Stimulated activated CD8-positive, alpha-beta memory T cell treated with anti-CD3 and anti-CD28 coated beads, Interleukin-4, amount 100 ng/mL, for 1 hour (primary cell): ENCODE measurements at places on chromosomes 16 and 17.

GRCh38 chr17:19411631-19412030 lies 599 bp downstream of the RNF112 start:
- DNase-seq: no peak

GRCh38 chr16:13997933-13998332 lies 73.2 kb upstream of the MRTFB start:
- no peak for DNase-seq

DNA sequence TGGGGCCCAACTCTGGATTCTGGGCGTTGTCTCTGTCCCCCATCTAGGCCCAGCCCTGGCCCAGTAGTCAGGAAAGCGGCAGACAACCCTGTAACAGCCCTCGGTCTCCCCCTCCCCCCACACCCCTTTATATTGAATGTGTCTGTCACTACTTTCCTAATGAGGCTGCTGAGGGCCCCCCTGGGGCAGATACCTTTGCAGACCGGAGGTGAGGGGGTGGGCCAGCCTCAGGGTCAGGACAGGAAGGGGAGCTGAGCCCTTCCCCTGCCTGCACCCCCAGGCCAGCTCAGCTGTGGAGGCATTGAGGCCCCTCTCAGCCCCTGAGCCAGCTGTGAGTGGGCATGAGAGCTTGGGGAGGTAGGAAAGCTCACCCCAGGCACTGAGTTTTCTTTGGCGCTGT lies 17.1 kb downstream of the RAI1 start:
- DNase-seq: no peak

DNA sequence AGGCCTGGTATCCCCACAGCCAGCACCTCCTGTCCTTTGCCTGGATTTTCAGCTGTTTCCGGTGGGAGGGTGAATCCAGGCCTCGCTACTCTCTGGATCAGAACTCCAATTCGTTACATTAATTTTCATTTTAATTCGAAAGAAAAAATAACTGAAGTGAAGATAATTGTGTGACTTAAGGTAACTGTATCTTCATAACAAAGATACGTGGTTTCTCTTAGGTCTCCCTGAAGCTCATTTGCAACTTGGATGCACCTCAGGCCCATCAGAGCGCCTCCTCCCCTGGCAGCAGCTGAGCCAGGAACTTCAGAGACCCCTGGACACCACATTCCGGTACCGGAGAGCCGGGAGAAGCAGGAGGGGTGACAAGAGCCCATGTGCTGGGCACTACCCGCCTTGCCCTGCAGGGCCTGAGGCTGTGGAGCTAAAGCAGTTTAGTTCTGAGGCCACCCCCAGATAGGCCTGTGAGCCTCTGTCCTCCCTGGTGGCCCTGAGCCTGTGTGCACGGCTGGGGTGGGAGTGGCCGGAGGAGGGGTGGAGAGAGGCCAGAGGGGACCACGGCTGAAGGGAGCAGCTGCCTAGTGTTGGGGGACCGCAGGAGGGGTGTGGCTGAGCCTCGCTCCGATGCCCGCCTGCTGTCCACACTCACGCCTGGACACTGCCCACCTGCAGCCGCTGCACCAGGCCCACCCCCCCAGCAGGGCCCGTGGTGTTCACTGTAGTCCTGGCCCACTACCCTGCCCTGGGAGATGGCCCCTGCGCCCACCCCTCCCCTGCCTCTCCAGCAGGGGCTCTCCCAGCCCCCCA lies 11.4 kb upstream of the DUS1L start:
- DNase-seq: no peak

- DNase-seq: peak; percentile 71
Measured at GRCh38 chr17:65137021-65137939, at the start of gene RGS9. RGS9 (plus strand) TSS chr17:65137370; CDS start chr17:65137541, 171 bp downstream.

DNA sequence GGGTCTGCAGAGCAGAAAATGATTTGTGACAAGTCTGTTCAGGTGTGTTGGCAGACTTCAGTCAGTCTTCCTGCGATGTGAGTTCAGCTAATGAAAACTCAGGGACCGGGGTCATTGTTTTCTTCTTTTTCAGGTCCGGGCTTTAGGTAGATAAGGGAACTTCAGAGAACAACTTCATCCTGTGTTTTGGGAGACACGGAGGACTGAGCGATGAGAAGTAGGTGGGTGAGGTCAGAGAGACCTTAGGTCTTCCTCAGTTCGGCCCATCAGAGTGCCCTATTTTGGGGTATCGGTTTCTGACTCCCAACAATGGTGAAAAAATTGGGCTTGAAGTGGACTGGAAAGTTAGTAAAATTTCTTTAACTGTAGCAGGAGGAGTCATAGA lies 88.9 kb upstream of the ATF7IP2 start:
- DNase-seq: no peak

- no peak for DNase-seq
Measured at GRCh38 chr17:59621771-59622170, 2.1 kb downstream of the CLTC start.

DNA sequence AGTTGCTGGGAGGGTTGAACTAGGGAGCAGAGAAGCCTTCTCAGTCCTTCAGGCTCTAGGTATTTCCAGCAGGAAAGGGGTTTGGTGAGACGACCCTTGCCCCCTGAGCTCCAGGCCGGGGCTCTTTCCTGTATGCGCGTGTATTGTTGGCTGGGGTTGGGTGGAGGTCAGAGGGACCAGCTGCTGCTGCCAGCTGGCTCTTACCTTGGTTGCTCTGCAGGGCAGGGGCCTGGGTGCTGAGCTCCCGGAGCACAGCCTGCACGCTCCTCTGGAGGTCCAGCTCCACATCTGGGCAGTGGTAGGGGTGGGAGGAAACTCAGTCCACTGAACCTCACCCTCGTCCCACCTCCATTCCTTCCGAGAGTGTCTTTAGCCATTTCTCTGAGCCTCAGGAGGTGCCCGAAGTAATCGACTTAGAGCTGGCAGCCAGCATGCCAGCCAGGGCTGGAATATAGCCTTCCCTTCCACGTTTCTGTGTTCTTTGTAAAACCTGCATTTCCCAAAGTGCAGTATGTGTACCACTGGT lies 28.0 kb downstream of the PIK3R6 start:
- no peak for DNase-seq

GRCh38 chr17:28480799-28481571 lies 7.5 kb downstream of the SLC13A2 start:
- DNase-seq: no peak

GRCh38 chr16:8814095-8814806 lies 16.6 kb downstream of the PMM2 start:
- no peak for DNase-seq

GRCh38 chr17:28347261-28347891 lies 10.0 kb downstream of the POLDIP2 start:
- DNase-seq: no peak

- DNase-seq: no peak
Measured at GRCh38 chr16:70686376-70687101, 686 bp upstream of the MTSS2 start.

DNA sequence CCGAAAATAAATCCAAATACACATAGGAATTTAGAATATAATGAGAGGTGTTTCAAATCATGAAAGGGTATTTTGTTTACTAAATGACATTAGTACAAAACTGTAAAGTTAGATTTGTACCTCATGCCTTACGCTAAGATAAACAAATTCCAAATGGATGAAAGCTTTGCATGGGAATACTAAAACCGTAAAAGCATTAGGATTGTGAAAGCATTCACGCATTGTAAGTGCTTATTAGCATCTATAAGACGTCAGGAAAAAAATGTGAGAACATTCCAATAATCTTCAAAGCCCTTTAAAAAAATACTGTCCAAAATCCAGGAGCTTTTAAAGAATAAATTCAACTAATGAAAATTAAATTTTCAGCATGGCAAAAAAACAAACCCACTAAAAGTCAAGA lies 24.8 kb upstream of the ALOX15 start:
- no peak for DNase-seq

DNA sequence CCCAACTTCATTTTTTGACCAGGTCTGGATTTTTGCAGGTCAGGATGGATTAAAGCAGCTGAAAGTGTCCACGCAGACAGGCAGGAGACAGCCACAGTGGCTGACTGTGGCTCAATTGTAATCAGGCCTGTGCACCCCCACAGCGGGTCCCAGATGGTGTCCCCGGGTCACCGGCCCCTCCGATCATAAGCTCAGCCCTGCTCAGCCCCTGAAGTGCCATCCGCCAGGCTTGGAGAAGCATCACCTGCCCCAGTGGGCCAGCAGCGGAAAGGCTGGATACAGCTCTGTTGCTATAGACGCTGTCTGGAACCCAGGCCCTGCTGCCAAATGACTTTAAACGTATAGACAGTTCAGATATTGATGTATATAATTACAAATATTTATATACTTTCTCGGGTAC lies 60.6 kb downstream of the RPH3AL start:
- no peak for DNase-seq

- no peak for DNase-seq
Measured at GRCh38 chr16:10504404-10504885, 76.0 kb downstream of the EMP2 start.

DNA sequence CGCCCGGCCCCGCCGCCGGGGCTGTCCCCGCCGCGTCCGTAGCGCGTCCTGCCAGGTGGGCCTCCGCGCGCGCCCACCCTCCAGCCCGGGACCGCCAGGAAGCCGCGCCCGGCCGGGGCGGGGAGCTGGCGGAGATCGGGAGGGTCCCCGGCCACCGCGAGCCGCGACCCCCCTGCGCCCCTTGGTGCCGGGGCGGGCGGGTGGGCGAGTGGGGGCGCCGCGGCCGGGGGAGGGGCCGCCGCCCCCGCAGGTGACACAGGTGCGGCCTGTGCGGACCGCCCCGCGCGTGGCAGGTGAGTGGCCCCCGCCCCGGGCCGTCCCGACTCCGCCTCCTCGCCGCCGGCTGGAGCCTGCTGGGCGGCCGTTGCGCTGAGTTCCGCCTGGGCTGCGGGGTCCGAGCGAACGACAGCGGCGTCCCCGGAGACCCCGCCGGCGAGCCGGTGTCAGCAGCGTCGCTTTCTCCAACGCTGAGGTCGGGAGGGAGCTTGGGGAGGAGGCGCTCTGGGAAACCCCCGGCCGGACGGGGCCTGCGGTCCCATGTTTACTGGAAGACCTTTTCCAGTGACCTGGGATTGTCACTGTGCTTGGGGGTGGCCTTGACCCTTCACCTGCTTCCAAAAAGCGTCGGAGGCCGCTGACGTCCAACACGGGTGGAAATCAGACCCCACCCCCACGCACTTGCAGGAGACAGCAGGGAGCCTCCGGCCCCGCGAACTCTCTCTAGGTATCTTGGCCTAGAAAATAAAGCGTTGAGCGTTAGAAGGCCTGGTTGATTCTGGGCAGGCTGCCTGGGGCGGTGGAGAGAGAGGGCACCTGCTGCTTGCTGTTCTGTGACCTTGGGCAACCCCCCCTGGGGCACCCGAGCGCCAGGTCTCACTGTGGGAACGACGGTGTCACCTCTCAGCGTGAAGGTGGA lies 542 bp downstream of the KLHL36 start:
- DNase-seq: no peak

DNA sequence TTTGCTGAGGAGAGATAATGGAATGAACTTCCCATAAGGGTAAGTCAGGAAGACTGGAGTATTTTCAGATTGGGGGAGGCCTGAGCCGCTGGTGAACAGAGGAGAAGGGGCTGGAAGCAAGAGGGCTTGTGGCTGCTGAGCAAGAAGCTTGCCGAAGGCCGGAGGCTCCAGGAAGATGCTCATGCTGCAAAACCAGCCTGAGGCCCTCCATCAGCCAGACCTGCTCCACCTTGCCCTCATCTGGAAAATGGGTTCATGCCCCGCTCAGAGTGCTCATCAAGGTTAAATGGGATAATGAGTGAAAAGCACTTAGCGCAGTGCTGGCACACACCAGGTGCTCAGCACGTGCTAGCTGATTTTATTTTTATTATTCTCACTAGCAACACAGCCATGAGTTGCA lies 5.5 kb upstream of the ASGR1 start:
- DNase-seq: no peak

GRCh38 chr16:19294156-19294649 lies 8.7 kb downstream of the CLEC19A start:
- no peak for DNase-seq

GRCh38 chr17:34997355-34997862 lies 17.1 kb downstream of the LIG3 start:
- DNase-seq: no peak

- no peak for DNase-seq
Measured at GRCh38 chr17:57402681-57403180, 146.4 kb downstream of the MSI2 start.

DNA sequence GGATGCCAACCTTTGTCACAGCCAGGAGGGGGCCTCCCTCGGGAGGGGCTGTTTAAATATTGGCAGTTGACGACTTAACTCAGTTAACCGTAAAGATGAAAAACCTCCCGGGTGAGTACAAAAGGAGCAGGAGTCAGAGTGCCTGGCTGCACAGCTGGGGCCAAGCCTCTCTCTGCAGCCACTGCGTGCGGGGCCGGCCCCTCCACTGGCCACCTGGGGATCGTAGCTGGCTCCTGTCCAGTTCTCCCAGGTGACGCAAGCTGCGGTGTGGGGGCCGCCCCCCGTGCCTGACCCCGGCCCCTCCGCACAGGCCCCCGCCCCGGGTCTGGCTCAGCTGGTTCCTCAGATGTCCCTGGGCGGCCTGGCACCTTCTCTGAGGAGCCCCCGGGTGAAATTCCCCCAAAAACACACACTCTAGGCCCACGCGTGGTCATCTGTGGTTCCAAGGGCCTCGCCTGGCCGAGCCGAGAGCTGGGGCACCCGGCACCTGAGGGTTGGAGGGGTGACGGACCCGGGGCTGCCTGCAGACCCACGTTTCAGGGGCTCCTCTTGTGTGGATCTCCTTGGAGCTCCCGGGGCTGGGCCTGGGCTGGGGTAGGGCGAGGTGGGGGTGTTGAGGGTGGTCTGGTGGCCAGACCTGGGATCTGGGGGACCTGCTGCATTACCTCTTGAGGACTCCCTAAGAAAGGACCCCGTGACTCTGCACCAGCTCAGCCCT lies 7.4 kb upstream of the CACNA1H start:
- no peak for DNase-seq

DNA sequence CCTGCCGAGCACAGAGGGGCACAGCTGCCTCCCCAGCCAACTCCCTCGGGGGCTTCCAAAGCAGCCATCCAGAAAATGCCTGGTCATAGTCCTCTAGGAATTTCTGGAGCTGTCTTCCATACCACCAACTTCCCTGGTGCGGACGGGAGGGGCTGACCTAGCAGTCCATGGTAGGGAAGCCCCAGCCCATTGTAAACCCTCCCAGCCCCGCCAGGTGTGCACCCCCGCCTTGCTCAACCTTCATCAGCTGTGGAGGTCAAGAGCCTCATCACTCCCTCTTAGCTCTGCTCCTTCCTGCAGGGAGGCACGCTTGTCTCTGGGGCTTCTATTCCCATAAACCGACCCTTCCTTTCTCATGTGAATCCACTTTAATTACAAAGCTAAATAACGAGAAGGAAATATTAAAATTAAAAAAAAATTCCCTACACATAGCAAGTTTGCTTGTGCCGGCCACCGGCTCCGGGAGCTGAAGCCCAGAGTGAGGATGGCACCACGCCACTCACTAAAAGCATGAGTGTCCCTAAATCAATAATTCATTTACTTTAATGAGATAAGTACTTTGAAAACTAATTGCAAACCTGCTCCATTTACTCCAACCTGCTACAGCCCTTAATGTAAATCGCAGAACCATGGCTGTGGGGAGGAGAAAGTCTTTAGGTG lies 181.4 kb downstream of the ENGASE start:
- DNase-seq: no peak
